Prostate gland (tissue), 2 donors: ENCODE measurements at places on chromosomes 2 and 18.
A peak's percentile ranks its signal among the peaks of the same experiment; 100 is the strongest.

- DNase-seq: no peak
Observed at GRCh38 chr2:154914561-154914960, 216.1 kb downstream of the KCNJ3 start.

- no peak for DNase-seq
Observed at GRCh38 chr18:48638896-48639771, 100.3 kb downstream of the CTIF start.

DNA sequence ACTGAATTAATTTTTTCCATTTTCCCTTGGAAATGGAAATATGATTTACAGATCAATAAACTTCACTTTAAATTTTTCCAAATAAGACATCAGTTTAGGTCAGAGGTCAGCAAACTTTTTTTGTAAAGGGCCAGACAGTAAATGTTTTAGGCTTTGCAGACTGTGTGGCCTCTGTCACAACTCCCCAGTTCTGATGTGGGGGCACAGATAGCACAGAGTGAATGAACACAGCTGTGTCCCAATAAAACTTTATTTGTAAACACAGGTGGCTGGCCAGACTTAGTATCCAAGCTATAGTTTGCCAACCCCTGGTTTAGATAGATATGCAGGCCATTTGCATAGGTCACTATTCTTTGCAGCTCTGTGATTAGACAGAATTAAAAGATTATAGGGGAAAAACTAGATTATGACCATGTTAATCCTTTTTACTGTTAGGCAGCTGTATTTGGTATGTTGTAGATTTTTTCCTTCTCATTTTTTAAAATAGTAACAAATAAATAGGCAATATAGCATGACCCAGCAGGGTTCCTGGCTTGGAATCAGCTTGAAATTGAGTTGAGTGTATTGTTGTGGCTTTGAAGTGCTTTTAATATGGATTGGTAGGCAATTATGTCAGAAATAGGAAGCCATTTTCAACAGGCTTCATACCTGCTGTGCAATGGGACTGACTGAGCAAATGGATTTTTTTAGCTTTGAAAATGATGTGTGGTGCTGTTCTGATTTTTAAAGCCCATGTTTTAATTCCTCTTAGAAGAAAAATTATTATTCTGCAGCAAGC lies 59.7 kb downstream of the WDSUB1 start:
- no peak for DNase-seq

GRCh38 chr18:48003426-48004349 lies 73.2 kb upstream of the SMAD2 start:
- DNase-seq: no peak

GRCh38 chr2:185208261-185208660 lies 530.3 kb upstream of the FSIP2 start:
- no peak for DNase-seq

GRCh38 chr2:96389736-96390135 lies 54.2 kb downstream of the NCAPH start:
- no peak for DNase-seq

DNA sequence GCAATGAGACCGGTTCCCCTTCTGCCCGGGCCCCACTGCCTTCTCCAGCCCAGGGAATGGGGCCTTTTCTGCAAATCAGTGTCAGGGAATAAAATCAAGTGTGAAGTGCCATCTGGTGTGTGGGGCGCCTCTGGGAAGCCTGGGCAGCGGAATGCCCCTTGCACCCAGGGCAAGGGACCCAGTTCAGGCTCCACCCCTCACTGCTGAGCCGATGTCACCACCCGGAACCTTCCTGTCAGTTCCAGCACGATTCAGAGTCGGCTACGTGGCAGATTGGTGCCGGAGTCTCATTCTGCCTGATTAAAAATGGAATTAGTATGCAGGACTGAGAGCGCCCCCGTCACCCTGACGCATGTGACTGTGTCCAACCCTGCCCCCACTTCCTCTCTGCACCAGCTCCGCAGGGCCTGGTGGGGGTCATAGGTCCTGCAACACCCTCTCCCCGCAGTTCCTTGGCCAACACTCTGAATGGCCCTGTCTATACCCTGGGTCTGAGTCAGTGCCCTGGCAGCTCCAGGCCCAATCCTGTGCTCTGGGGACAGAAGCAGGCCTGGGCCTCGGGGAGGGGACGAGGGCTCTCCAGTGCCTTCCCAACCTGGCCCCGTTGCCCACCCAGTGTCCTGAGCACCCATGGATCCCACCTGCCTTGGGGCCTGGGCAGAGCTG lies 8.2 kb upstream of the ALPI start:
- no peak for DNase-seq

DNA sequence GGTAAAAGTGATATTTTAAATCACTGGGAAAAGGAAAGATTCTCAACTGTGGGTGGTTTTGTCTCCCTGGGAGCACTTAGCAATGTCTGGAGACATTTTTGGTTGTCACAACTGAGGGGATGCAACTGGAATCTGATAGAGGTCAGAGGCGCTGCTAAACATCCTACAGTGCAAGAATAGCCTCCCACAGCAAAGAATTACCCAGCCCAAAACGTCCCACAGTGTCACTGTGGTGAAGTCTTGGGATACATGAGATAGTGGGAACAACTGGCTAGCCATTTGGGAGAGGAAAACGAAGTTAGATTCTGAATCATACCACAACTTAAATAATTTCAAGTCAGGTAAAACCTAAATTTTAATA lies 36.4 kb upstream of the NT5DC4 start:
- DNase-seq: no peak

- DNase-seq: peak; percentile 58
Observed at GRCh38 chr18:79790996-79791972, 6.5 kb upstream of the KCNG2 start.

DNA sequence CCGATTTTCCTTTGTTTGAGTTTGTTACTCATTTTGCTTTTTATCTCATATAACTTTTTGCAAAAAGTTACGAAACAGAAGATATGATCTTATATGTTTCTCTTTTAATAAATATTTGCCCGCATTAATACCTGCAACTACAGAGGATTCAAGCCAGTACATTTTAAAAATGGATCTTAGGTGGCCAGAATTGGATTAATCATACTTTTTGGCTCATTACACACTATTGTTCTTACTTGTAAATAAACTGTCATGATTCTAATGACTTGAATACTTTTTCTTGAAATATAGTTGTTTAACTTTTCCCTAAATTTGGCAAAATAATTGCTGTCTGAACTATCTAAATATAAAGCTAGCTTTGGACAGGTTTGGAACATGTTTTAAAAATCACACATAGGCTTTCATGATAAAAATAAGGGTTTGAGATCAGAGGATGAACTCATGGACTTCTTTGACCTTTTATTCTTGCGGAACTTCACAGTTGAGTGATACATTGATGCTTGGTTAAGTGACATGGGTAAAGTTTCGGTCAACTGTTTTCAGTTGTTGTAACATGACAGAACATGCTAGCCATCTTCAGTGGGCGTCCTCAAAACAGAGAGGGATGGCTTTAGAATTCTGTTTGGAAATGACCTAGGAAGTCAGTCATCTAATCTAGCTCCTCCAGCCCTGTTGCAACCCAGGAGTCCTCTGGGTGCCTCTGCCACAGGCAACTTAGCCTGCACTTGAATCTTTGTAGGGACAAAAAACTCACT lies 44.5 kb downstream of the LTBP1 start:
- DNase-seq: no peak

DNA sequence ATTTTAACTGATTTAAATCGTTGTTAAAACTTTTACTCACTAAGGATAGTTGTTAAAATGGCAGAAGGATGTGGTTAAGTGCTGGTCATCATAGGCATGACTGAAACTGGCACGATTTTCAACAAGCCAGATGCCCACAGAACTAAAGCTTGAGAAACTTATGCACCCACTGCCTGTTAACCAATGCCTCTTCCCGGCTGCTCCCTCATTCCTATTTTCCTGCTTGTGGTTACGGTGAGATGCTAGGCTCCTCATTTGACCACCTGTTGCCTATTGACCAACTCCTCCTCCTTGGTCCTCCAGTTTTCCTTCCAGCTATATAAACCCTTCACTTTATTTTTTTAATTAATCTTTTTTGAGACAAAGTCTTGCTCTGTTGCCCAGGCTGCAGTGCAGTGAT lies 238.7 kb downstream of the TFCP2L1 start:
- no peak for DNase-seq

GRCh38 chr2:101893681-101894381 lies 97.9 kb upstream of the IL1R2 start:
- DNase-seq: no peak

GRCh38 chr2:71669628-71670429 lies 216.5 kb downstream of the DYSF start:
- peak; percentile 3 for DNase-seq

DNA sequence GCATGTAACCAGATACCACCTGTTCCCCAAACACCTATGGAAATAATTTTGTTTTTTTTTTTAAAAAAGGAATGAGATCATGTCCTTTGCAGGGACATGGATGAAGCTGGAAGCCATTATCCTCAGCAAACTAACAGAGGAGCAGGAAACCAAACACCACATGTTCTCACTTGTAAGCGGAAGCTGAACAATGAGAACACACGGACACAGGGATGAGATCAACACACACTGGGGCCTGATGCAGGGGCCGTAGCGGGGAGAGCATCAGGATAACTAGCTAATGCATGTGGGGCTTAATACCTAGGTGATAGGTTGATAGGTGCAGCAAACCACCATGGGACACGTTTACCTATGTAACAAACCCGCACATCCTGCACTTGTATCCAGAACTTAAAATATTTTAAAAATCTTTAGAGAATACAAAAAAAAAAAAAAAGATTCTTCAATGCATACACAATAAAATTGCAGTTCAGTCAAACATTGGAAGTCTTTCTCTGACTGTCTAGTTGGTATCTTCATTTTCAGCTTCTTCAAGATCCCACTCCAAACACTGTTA lies 11.6 kb upstream of the CASP10 start:
- DNase-seq: no peak

DNA sequence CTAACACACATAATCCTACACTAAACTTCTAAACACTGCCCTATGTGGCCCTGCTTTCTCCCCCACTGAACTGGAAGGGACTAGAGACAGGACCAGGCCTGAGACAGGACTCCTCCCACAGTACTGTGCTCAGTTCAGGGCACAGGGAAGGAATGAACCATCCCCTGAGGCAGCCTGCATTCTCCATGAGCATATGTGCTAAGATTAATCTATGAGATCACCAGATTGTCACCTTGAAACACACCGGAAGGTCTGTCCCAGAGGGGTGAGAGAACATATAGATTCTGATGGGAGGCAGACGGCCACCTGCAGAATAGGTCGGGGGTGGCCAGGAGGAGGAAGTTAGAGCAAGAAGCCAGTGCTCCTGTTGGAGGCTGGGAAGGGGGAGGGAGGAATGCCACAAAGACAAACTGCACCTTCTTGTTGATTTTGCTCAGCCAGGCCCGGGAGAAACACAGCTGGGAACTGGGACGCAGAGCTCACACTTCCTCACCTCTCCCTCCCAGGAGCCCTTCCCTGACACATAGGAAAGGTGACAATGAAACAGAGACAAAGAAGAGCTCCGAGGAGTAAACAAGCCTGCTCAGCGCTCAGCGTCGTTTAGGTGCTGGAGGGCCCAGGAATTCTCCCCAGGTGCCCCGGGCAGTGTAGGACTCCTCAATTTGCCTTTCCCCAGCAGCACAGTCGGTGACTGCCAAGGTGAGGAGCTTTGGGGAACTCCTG lies 52.1 kb downstream of the ZBTB7C start:
- peak; percentile 77 for DNase-seq

GRCh38 chr18:7855028-7855427 lies 287.9 kb downstream of the PTPRM start:
- DNase-seq: no peak

GRCh38 chr2:173109253-173110188 lies 33.9 kb downstream of the MAP3K20 start:
- DNase-seq: no peak

DNA sequence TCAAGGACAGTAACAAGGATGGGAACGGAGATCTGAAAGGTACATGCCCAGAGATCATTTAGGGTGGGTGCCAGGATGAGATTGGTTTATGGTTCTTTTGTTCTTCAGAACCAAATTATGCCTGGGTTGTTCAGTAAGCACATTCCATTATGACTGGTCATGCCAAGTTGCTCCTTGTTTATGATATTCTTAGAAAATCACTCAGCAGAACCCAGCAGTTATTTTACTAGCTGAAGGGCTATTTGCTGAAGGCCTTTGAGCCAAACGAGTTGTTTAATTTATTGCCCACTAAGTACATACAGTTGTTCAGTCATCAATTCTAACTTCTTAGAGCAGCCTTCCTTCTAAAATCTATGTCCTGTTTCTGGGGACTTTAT lies 635 bp downstream of the SLC3A1 start:
- no peak for DNase-seq

DNA sequence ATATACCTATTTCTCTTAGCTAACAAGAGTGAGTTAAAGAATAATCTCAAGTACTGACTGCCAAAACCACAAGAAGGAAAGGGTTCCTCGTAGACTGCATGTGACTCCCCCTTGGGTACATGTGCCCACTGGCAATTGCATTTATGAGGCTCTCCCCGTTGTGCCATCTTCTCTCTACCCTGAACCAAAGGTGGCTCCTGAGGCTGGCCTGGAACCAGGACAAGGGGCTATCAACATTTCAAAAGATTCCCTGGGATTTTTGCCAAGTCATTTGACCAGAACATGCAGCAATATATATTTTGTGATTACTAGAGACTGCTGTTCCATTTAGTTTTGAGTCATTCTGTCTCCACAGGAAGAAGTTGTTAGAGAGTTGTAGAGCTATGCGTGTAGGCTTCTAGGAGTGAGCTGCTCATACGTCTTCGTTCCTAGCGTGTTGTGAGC lies 45.8 kb downstream of the LAMA3 start:
- no peak for DNase-seq

- no peak for DNase-seq
Observed at GRCh38 chr2:10016001-10016801, 27.1 kb upstream of the KLF11 start.

DNA sequence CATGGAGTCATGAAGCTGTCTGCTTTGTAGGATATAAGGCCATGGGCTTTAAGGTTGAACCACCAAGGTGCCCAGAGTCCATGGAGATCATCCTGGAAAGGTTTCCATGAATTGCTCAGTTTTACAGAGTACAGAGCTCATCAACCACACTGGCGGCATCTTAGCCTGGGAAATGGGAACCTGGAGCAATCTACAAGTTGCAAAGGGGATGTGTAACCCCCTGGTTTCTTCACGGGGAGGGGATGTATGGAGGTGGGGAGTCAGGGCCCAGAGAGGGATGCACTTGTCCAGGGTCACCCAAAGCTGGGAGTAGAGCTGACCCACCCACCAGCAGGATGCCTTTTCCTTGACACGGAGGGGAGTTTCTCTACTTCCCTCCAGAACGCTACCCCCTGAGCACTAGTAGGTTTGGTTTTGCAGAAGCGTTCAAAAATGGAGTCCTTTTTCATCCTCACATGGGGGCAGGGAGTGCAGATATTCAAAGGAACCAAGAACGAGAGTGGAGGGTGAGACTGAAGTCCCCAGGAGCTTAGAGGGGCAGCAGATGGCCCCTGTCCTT lies 7.2 kb downstream of the TMEM37 start:
- no peak for DNase-seq

- DNase-seq: no peak
Observed at GRCh38 chr18:75638776-75639471, 211.4 kb upstream of the SMIM21 start.
